ENCODE measurements at places on chromosomes 2 and 18.
A peak's percentile ranks its signal among the peaks of the same experiment; 100 is the strongest.

DNA sequence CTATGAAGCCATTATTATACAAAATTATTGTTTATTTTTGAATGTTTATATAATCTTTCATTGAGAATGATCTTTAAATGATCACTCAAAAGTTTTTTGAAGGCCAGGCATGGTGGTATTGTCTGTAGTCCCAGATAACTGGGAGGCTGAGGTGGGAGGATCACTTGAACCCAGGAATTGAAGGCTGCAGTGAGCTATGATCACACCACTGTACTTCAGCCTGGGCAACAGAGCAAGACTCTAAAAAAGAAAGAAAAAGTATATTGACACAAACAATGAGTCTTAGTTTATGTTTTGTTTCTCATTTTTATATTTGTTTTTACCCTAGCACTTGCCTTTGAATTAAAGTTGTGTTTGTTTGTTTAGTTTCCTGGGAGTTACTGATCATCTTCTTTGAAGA is 2.3 kb downstream of the TWSG1 start:
- DNase-seq, result no peak

GRCh38 chr2:58186501-58186900 is 54.6 kb downstream of the FANCL start:
- DNase-seq, result no peak

GRCh38 chr18:80253871-80254492 is 6.7 kb upstream of the PARD6G start:
- DNase-seq, result no peak

DNA sequence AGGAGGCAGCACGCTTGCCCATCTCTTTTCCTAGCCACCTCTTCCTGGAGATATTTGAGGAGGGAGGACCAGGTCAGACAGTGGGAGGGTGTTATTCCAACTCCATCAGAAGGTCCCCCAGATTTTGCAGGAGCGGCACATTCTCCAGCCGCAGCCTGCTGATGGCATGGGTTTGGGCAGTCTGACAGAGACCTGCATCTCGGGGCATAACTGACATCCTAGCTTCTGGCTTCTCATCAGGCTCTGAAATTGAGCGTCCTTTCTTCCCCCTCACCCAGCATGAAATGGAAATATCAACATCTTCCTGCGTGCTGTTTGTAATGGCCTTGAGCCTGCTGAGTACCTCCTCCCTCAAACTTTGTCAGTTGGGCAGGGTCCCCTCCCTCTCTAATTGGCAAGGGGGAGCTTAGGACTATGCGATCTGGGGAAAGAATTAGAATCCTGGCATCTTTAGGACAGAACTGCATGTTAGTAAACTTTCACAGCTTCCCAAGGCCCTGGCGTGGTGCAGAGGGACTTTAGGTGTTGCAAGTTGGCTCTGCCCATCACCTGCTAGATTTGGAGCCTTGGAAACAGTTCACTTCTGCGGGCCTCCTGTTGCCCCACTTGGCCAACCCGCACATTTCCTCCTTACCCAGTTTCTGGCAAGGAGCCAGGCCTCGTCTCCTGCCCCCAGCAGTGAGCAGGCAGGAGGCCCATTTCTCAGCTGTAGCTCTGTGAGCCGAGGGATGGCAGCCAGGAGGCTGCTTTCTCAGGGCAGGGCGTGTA is 2.2 kb downstream of the ITM2C start:
- DNase-seq, result no peak

DNA sequence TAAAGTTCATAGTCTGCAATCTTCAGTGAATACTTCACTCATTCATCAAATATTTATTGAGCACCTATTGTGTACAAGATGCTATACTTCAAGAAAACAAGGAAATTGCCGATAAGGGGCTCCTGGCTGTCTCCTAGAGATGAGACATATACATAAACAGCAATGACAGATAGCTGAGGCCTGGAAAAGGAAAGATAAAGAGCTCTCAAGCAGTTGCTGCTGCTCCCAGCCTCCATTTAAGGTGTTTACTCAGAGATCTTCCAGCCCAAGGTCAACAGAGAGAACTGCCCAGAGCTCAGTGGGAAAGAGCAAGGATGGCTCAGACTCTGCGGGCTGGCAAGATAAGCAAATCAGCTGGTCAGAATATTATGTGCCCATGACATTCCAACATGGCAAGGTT is 3.3 kb upstream of the SLC14A2 start:
- no peak for DNase-seq

- DNase-seq, result peak; percentile 29
These were observed 7.0 kb downstream of the SPEG start for GRCh38 chr2:219441451-219442255.

- no peak for DNase-seq
These were observed 2.5 kb downstream of the SPOPL start for GRCh38 chr2:138504092-138504491.

- no peak for DNase-seq
These were observed 360.5 kb upstream of the RGPD4 start for GRCh38 chr2:107466241-107466640.

- DNase-seq, result no peak
These were observed 196.4 kb downstream of the ARL4C start for GRCh38 chr2:234300391-234300925.

DNA sequence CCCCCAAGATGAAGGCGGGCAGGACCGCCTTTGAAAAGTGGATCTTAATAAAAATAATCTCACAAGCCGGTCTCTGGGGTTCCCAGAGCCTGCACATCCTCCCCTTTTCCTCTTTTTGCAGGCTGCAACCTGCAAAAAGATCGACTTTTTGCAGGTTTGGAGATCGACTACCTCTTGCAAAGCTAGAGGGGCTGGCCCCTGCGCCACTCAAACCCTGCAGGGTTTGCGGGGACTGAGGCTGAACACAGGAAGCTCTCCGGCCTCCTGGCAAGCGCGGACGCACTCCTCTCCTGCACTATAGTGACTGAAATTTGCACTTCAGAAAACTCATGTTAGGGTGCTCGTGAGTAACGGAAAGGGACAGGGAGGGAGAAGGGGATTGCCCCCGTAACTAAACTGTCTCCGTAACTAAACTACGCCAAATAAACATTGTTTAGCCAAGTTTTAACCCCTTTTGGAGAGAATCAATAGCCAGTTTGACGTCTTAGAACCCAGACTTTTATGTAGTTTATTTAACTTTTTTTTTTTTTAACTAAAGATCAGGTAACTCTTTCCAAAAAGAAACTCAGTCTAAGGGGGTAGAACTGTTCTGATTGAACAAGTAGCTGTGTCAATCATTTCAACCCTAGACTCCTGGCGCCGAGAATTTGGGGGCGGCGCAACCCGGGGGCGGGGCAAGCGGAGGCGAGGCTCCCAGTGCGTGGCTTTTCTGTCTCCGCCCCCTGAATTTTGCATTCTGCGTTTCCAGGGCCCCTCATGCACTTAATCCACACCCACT is 2.5 kb downstream of the IGFBP5 start:
- DNase-seq, result peak; percentile 65

DNA sequence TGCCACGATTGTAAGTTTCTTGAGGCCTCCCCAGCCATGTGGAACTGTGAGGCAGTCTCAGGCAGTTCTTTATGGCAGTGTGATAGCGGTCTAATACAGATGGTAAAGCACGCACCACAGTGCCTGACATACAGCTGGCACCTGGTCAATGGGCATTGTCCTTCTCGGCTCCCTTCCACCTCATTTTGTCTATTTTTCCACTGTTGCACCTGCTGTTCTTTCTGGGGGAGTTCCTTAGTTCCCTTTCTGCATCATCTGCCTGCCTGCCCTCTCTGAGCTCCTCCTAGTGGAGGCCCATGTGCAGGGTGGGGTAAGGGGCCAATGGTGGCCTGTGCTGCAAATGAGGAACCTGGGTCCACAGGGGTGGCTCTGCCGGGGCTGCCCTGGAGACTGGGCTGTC is 157.6 kb downstream of the LPIN1 start:
- DNase-seq, result no peak

DNA sequence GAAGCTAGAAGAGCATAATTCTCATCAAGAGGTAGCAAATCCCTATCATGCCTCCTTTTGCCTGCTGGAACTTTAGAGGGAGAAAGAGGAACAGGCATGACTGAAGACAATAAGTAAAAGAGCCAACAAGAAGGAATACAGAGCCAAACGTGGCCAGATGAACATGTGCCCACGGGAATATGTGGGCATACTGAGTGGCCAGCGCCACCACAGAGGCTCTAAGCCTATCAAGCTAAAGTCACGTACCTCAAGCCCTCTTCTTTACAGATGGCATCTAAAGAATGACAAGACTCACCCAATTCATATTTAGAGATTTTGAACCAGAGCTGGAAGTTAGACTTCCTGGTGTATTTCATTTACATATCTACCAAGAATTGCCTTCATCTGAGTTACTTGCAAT is 59.9 kb upstream of the ITGA4 start:
- no peak for DNase-seq

GRCh38 chr2:196926562-196927375 is at the start of gene PGAP1:
Gene PGAP1 (minus strand): TSS chr2:196926707. CDS start chr2:196926616, 91 bp downstream.
- DNase-seq, result peak; percentile 76

DNA sequence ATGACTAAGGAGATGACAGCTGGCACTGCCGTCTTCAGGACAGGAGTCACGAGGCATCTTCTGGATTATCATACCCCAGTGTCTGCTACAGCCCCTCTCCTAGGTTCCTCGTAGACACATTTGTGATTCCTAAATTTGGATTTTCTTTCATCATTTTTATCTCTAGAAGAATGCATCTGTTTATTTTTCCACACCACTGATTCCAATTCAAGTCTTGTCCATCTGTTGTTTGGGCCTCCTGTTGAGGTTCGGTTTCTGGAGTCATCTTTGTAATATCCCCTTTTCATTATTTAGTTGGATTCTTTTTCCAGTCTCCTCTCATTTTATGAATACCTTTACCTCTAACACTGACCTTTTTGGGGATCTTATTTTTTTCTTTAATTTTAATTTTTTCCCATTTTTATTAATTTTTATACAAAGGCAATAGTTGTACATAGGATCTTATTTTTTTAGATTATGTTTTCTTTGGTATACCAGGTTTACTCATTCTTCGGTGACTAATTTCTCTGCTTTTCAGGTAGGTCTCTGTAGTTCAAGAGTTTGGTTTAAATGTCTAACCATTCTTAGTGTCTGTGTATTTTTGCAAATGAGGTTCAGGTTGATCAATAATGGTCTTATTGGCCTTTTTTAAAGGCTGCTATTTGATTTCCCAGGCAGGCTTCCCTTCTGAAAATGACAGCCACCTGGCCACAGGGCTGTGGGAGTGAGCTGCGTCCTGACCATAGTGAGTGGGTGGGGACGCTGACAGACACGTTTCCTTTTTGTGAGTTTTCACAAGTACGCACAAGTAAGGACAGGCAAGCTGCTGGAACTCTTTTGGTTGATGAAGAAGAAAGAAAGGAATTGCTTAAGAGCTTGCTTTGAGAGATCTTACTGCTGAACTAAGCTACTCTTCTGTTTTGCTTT is 34.5 kb downstream of the FARP2 start:
- no peak for DNase-seq

DNA sequence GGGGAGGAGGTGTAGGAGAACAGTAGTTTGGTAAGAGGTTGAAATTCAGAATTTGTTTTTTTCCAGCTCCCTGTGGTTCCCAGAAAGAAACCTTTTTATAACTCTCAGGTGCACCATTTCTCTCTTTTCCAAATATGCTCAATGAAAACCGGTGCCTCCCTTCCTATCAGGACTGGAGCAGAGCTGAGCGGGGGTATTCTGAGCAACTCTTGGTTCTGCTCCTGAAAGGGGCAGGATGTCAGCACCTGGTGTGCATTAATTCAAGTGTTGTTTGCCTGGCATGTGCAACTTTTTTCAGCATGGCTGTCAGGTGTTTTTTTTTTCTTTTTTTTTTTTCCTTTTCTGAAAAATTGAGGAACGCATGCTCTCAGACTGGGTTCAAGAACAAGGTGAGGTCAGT is 74.1 kb downstream of the MAPK4 start:
- DNase-seq, result no peak

GRCh38 chr18:63848159-63848558 is 39.3 kb upstream of the SERPINB2 start:
- DNase-seq, result no peak

DNA sequence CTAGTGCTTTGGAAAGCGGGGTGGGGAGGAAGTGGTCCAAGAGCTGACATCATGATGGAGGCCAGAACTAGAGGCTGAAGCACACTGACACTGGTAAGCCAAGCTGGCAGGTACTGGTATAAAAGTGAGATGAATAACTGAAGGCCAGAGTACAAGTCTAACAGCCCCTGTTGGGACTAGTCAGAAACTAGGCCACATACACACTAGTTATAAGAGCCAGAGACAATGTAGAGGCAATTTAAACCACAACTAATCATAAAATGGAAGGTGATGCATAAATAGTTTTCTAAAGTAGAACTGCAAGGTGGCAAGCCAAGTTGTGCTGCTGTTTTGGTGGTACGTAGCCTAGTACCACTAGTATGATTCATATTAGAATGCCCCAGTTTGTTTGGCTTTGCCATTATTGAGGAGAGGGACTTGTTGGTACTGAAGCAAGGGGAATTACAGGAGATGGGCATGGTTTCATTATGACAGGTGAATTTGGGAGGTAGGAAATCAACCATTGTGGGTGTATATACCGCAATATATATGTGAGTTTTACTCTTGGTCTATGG is 57.6 kb downstream of the GDF7 start:
- no peak for DNase-seq

DNA sequence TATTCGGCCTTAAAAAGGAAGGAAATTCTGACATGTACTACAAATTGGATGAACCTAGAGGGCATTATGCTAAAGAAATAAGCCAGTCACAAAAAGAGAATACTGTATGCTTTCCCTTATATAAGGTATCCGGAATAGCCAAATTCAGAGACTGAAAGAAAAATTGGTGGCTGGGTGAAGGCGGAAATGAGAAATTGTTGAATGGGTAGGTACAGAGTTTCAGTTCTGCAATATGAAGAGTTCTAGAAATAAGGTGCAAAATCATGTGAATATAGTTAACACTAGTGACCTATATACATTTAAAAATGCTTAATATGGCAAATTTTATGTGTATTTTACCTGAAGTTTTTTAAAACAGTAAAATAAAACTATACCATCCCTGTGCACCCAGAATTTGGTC is 43.1 kb downstream of the RMP24 start:
- no peak for DNase-seq

- no peak for DNase-seq
These were observed 269.3 kb downstream of the GLI2 start for GRCh38 chr2:121004950-121005349.

DNA sequence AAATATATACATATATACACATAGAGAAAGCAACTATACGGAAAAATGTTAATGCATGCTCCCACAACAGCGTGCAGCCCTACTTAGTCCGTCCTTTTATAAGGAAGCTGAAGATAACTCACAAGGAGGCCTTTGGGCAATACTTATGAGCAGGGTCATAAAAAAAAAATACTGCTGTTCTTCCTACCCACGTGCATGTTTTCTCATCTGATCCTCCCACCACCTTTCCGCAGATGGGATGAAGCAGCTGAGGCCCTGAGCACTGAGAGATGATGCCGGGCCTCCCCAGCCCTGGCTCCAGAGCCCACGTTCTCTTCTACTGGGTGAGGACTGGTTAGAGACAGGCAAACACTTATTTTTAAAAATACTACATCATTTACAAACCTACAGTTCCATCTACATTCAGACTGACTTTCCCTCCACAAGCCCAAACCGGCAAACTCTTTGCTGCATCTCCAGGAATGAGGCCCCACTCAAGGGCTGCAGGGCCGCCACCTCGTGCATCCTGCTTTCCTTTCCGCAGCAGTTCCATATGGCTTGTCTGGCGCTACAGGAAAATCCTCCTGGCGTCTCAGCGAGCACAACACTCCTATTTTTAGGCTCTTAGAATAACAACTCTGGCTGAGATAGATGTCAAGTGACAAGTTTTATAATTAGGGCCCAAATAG is 41.6 kb downstream of the TBC1D8 start:
- DNase-seq, result no peak

- DNase-seq, result no peak
These were observed 175.8 kb upstream of the NETO1 start for GRCh38 chr18:73043611-73044010.
